ENCODE measurements at places on chromosomes 2 and 18.

- no peak for DNase-seq
These were observed 318.0 kb downstream of the ALK start for GRCh38 chr2:29603341-29603740.

- no peak for DNase-seq
These were observed 339.4 kb downstream of the GRB14 start for GRCh38 chr2:164281896-164282295.

GRCh38 chr2:56315376-56315775 lies 131.6 kb downstream of the CCDC85A start:
- no peak for DNase-seq

DNA sequence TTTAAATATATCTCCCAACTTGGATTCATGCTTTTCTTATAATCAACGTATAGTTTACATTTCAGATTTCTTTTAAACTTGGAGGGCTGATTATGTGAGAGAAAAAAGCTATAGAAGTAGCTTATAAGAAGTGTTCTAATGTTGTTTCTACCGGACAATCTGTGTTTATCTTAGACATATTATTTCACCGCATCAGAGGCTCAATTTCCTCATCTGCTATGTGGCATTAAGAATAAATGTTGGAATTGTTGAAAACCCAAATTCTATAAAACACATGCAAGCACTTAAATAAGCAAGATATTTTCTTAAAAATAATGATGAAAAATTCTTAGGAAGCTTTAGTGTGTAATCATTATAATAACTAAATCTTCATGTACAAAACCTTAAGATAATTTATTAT lies 407.9 kb downstream of the HRH4 start:
- no peak for DNase-seq

GRCh38 chr2:166867874-166868514 lies 20.3 kb upstream of the XIRP2 start:
- DNase-seq, result no peak

DNA sequence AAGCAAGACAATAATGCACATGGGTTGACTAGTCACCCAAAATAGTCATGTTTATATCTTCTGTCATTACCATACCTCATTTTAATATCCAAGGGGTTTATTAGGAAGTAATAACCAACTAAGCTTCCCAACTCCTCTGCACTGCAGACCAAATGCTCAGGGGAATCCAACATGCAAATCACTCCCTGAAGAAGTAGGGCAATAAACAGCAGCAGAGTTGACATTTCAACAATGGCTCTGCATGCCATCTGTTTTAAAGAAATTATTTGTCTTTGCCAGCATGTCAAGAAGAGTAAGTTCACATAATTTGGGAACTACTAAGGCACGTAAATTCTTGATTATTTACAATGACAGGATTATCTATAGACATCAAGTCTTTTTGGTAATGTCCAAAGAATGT lies 84.4 kb upstream of the LYPD1 start:
- no peak for DNase-seq

GRCh38 chr2:43169099-43169945 lies 57.1 kb downstream of the ZFP36L2 start:
- no peak for DNase-seq

- DNase-seq, result no peak
These were observed 196.1 kb downstream of the EIPR1 start for GRCh38 chr2:3181416-3182010.

- DNase-seq, result no peak
These were observed 86.6 kb upstream of the OTX1 start for GRCh38 chr2:62964050-62964449.

GRCh38 chr18:9741793-9742523 lies 33.9 kb downstream of the RAB31 start:
- no peak for DNase-seq

DNA sequence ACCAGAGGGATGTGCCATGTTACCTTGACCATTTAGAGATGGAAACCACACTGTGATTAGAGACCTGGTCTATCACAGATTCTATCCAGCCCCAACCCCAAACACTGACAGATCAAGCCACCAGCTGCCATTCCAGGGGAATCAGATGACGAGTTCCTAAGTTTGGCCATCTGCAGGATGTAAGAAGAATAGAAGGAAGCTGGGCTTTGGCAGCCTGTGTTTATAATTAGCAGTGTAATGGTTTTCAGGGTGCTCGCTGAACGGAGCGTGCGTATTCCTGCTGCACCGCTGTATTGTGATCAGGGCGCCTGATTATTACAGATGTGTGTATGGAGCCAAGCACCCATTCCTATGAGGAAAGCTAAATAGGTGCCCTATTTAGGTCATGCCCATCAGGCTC lies 138.1 kb downstream of the LRRC30 start:
- no peak for DNase-seq

GRCh38 chr2:100568989-100569388 lies 6.2 kb downstream of the PDCL3 start:
- no peak for DNase-seq

DNA sequence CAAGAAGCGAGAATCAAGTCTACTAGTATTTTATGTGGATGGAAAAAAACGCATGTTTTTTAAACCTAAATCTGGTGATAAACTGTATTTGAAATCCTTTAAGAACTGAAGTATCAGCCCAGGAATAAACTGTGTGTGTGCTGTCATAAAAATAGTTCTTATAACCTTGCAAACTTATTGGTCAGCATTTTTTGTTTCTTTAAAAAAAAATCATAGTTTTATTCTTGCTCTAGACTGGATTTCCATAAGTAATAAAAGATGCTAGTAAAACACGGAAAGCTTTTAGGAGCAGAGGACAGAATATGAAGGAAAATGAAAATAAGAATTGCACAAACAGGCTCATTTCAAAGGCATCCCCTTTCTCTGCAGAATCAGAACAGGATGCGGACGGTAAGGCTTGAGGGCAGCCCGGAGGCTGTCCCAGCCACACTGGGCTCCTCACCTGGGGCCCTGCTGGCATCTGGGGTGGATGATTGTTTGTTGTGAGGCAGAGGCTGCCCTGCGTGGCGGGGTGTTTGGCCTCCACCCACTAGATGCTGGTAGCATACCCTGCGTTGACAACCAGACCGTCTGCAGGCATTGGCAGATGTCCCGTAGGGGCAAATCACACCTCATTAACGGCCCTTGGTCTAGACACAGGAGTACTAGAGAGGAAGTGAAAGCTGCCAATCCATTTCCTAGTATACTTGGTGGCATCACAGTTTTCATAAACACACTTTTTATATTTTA lies 52.5 kb downstream of the MBP start:
- DNase-seq, result no peak

DNA sequence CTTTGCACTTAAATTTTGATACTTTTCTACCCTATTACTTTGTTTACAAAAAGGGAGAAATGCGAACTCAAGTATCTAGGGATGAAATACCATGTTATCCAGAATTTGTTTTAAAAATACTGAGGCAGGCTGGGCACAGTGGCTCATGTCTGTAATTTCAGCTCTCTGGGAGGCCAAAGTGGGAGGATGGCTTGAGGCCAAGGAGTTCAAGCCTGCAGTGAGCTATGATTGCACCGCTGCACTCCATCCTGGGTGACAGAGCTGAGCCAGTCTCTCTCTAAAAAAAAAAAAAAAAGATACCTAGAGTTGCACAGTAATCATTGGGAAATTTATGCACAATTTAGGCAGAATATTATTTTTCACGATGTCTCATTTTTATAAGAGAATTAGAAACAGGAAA lies 12.4 kb upstream of the VAPA start:
- DNase-seq, result no peak

DNA sequence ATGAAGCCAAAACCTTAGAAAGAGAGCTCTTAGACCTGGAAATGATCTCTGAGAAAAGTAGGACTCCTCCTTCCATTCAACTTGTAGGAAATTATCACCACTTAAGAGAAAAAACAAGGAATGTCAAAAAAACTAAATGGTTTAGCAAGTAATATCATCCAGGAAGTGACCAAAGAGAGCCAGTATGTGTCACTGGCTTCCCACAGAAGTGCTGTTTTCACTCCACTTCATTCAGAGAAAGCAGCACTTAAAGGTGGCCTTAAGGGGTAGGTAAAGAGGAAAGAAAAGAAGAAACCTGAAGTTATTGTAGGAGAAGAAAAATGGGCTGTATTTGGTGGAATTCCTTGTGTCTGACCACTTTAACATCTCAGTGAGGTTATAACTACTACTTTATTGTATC lies 414.4 kb upstream of the ETAA1 start:
- DNase-seq, result no peak

DNA sequence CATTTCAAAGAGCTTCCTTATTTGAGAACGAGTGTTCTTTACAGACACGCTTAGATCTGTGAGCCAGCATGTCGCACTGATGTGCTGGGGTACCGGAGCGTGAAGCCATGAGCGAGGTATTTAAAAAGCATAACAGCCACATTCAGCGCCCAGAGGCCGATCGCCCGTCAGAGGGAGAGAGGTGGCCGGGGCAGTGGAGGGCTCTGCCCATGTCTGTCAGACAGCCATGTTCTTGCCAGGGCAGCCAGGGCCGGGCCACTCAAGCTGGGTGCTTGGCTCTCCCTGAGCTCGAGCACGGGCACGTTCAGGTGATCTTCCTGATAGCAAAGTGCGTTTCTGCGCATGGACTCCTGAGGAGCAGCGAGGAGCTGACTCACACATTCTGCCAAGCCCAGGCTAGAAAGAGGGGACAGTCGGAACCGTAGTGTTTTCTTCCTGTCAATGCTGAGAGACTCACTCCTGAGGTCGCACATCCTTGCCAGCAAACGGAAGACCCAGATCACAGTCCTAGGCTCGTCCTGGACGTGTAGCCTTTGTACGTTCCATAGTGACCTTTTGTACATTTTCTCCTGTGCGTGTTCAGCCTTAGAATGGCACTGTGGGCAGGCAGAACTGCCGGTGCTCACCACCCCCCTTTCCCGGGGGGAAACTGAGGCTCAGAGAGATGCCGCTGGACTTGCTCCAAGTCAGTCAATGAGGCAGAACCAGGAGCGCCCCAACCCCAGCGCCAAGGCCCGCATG lies 100.7 kb downstream of the NFATC1 start:
- no peak for DNase-seq

DNA sequence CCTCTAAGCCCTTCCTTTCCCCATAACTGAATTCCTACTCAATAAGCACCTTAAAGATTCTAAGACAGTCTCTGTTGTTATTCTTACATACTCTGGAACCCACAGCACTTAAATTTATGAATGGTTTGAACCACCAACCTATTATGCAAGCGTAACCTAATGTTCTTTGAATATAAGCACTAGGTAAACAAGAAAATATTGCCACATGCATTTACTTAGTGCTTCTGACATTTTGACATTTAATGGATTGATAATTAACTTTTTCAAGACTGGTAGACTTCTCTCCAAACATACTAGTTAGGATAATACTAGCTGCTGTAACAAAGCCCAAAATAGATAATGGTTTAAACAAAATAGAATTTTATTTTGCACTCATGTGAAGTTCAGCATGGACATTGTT lies 164.8 kb downstream of the ARHGAP15 start:
- no peak for DNase-seq
